ENCODE measurements at places on chromosomes 5 and 9. TPM values are rescaled to one million over a fixed set of nuclear protein-coding genes. Genes with fewer than 3 reads are reported as not detected.
A peak's percentile ranks its signal among the peaks of the same experiment; 100 is the strongest.

DNA sequence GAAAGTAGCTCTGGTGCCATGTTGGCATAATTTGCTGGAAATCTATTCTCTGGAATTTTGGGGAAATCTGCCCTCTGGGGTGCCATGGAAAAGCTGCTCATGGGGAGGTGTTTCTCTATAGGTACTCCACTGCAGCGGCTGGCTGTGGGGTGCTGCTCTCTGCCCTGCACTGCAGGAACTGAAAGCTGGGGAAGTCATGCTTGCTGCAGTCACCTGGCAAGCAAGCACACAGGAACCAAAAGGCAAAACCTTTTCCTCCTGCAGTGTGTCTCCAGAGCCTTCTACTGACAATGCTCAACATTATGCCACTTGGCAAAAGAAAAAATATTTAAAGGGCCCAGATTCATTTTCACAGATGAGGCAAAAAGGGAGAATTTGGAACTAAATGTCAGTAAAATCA, 25.8 kb upstream of the CARNMT1 start:
- no peaks in the 10 kb centered on the region for H3K4me1 ChIP-seq
- no peaks in the 10 kb centered on the region for H3K27me3 ChIP-seq
- no peak overlapping the region for H3K4me3 ChIP-seq
- DNase-seq = no peak
- H3K36me3 ChIP-seq = no peaks in the 10 kb centered on the region

DNA sequence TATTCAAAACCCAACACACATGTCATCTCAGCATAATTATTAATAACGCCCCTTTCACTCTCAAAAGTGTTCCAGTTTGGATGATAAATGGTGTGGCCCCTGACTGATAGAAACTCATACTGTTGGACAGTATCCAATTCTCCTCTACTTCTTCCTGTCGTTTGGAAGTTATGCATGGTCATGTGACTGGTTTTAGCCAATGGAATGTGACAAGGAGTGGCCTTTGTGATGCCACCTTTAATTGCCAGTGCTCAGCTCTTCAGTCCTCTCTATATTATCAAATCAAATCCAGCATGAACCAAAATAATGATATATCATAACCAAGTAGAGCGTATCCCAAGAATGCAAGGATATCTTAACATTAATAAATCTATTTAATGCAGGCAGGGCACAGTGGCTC, 117.8 kb upstream of the SPIN1 start:
- H3K4me3 ChIP-seq = no peak overlapping the region
- H3K27me3 ChIP-seq = no peaks in the 10 kb centered on the region
- H3K4me1 ChIP-seq = peaks cover 6% of the 10 kb centered on the region
- H3K36me3 ChIP-seq = no peaks in the 10 kb centered on the region
- no peak overlapping the region for H3K27ac ChIP-seq

DNA sequence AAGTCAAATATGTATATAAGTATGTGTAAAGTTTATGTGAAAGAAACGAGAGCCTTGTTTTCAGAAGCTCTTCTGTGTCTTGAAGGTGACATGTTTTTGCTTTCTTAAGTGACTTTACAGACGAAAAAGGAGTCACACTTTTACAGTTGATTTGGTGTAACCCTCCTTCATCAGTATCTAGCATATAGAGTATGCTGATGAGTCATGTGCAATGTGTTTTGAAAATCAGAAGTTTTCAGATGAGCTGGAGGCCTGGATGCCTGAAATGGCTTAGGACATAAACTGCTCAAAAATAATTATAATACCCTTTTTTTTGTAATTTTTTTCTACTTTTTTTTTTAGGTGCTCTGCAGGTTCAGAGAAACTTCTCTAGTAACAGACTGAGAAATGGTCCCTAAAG, 209.5 kb downstream of the CD180 start:
- DNase-seq = no peak
- H3K4me3 ChIP-seq = no peak overlapping the region
- H3K27me3 ChIP-seq = peaks cover 25% of the 10 kb centered on the region
- peaks cover 6% of the 10 kb centered on the region for H3K4me1 ChIP-seq
- H3K27ac ChIP-seq = no peak overlapping the region

DNA sequence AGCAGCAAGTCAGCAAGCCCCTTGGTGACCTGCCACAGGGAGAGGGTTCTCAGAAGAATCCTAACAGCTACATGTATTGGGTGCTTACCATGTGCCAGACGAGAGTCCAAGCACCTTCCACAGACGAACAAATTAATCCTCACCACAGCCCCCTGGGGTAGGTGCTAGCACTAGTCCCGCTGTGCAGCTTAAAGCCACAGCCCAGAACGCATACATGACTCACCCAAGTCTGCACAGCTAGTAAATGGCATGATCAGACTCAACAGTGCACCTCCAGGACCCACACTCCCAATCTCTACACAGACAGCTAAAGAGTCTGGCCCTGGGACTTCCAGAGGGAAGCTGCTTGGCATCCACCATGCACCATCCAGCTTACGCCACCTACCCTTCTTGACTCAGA, 111.5 kb downstream of the PAX5 start:
- peaks cover 18% of the 10 kb centered on the region for H3K4me1 ChIP-seq
- H3K4me3 ChIP-seq = no peak overlapping the region
- H3K27ac ChIP-seq = no peak overlapping the region
- no peaks in the 10 kb centered on the region for H3K36me3 ChIP-seq

Gene MYORG
- 1.6 TPM for total RNA-seq

GRCh38 chr5:74798977-74799911, 32.2 kb downstream of the NSA2 start:
- H3K4me1 ChIP-seq = no peaks in the 10 kb centered on the region
- no peak overlapping the region for H3K4me3 ChIP-seq
- no peaks in the 10 kb centered on the region for H3K36me3 ChIP-seq
- H3K27ac ChIP-seq = no peak overlapping the region
- no peaks in the 10 kb centered on the region for H3K27me3 ChIP-seq

DNA sequence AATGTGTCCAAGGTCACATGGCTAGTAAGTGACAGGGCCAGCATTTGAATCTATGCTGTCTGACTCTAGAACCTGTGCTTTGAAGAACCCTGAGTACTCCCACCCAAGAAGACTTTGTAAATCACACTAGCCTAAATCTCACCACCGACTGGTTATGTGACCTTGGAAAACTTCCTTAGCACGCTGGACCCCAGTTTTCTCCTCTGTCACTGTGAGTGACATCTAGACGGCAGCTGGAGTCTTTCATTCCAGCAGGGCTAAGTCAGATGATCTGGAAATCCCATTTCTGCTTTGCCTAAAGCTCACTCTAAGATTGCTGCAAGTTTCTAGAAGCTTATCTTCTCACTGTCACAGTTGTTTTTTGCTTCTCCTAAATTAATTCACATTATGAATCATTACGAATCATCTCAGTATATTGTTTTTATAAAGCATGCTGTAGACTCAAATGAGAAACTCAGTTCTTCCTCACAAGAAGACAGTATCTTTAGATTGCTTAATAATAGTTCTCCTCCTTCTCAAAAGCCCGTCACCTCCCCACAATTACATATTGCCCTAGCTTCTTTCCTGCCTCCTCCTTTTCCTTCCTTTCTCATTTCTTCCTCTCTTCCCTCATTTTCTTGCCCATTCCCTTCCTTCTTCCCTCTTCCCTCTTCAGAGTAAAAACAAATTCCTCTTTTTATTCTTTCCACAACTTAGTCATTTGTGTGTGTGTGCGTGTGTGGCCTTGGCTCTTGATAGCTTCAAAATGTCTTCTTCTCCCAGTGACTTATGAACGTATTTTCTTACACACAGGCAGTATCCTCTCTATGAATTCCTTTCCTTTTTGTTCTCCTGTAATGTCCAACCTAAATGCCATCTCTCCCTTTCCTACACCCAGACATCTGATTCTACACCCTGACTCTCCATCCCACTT, 16.8 kb downstream of the ALDOB start:
- peaks cover 3% of the 10 kb centered on the region for H3K36me3 ChIP-seq
- DNase-seq = no peak
- H3K27me3 ChIP-seq = no peaks in the 10 kb centered on the region

DNA sequence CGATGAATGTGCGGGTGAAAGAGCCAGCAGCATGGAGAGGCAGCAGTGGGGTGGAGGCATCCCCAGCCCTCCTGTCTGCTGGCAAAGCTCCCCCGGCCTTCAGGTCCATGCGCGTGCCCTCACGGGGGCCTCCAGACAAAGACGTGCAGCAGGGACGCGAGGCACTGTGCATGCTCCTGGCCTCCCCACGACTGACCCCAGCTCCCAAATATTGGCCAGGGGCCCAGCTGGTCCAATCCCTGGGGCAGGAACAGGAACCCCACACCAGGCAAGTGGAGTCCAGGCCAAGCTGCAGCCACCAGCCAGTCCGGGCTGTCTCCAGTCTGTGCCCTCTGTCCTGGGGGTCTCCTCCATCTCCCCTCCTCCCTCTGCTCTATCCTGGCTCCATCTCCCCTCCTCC, 33.5 kb upstream of the LRRC14B start:
- no peaks in the 10 kb centered on the region for H3K36me3 ChIP-seq
- H3K4me3 ChIP-seq = no peak overlapping the region
- DNase-seq = no peak
- H3K27me3 ChIP-seq = peaks cover 5% of the 10 kb centered on the region

DNA sequence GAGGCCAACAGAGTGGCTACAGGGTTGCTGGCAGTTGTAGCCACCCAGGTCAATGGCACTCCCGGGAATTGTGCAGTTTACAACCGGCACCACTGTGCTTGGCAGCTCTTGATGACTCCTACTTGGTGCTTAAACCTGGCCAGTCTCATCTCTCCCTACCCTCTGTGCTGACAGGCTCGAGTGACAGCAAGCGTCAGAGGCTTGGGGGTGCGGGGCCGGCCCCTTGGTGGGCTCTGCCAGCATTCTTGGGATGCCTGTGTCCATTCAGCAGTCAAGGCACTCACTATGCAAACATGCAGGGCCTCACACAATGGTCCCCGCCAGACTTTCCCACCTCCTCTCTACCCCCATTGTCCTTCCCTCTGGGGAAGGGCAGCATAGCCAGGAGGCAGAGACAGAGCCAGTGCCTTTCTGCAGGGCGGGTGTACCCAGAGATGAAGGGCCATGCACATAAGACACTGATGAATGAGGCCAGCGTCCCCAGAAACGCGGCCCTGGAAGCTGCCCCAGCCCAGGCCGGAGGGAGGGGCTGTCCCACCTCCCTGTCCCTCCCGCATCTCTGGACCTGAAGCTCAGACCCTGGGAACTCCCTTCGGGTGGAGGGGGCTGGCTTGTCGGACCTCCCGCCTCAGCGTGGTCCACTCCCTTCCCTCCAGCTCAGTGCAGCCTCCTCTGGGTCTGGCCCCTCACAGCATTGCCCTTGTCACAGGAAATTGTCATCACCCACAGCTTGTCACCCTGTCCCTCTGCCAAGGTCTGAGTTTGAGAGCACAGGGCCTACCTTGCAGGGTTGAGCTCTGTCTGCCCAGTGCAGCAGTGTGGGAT, 26.4 kb upstream of the NOTCH1 start:
- no peak for DNase-seq
- no peaks in the 10 kb centered on the region for H3K36me3 ChIP-seq
- no peaks in the 10 kb centered on the region for H3K4me1 ChIP-seq
- H3K27me3 ChIP-seq = no peaks in the 10 kb centered on the region

GRCh38 chr9:126782053-126782388, 22.8 kb upstream of the ZBTB43 start:
- no peak for DNase-seq
- no peak overlapping the region for H3K27ac ChIP-seq

DNA sequence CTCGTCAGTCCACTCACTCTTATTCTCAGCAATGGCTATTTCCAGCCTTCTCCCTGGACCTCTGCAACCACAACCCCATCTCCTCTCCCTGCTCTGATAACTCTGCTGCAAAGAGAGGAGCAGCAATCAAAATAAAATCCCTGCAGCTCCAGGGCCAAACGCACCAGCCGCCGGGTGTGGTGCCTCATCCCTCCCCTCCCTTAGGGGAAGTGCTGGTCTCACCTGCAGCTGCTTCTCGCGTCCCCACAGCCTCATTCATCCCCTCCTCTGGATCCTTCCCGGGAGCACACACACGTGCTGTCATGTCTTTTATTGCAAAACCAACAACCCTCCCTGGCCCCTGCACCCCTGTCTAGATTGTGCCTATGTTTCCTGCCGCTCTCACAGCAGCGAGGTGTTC, 77.8 kb downstream of the TENT4A start:
- no peak for DNase-seq
- H3K27ac ChIP-seq = no peak overlapping the region
- peaks cover 16% of the 10 kb centered on the region for H3K27me3 ChIP-seq

GRCh38 chr9:113675475-113675941, 200.6 kb upstream of the ZNF618 start:
- no peak overlapping the region for H3K27ac ChIP-seq
- DNase-seq = no peak
- peaks cover 10% of the 10 kb centered on the region for H3K4me1 ChIP-seq
- peaks cover 16% of the 10 kb centered on the region for H3K27me3 ChIP-seq
- no peaks in the 10 kb centered on the region for H3K36me3 ChIP-seq

- H3K27ac ChIP-seq = peak overlapping the region; percentile 82
- no peak for DNase-seq
- H3K4me1 ChIP-seq = peaks cover 80% of the 10 kb centered on the region
Measured at GRCh38 chr5:132464156-132464939, 26.2 kb downstream of the IRF1 start.

DNA sequence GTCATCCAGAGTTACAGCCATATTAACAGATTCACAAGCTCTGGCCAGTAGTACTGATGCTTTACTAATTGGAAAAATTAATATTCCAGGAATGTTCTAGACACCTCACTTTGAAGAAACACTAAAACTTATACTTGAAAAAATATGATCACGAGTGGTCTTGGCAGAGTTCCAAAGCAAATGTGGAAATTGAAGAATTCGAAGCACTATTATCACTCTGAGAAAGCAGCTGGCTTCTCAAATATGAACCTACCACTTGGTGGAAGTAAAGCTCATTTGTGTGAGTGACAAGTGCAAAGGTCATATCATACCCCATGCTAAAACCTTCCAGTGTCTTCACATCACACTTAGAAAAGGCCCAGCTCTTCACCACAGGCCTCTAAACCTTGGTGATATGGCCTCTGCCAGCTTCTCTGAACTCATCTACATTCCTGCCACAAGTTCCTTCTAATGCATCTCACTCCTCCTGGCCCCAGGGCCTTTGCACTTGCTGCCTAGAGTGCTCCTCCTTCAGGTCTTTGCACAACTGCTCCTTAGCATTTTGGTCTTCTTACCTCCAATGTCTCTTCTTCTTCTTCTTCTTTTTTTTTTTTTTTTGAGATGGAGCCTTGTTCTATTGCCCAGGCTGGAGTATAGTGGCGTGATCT, 175.7 kb upstream of the SMIM23 start:
- no peak overlapping the region for H3K4me3 ChIP-seq
- DNase-seq = no peak
- H3K4me1 ChIP-seq = no peaks in the 10 kb centered on the region
- no peaks in the 10 kb centered on the region for H3K36me3 ChIP-seq
- peaks cover 5% of the 10 kb centered on the region for H3K27me3 ChIP-seq
- H3K27ac ChIP-seq = no peak overlapping the region

DNA sequence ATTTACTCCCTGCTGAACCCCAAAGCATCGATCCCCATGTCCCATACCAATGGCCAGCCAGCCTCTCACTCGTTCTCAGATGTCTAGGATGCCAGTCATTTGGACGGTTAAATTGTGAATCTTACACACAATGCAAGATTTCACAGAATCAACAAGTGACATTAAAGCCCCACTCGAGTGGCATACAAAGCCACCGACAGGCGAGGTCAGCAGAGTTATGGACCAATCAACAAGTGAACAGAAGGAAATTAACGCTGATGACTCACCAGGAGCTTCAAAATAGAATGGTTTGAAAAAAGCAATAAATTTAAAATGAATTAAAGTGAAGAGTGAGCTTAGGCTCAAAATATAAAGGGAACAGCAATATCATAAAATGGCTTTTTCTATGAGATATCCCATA, 8.2 kb upstream of the RUFY1 start:
- no peak for DNase-seq
- H3K27me3 ChIP-seq = no peaks in the 10 kb centered on the region
- H3K27ac ChIP-seq = no peak overlapping the region
- peaks cover 8% of the 10 kb centered on the region for H3K36me3 ChIP-seq

Gene SNX18
- total RNA-seq = 13.3 TPM
